Activated T-cell treated with anti-CD3 and anti-CD28 coated beads for 4 hours (primary cell): ENCODE measurements at places on chromosomes 4 and X.
A peak's percentile ranks its signal among the peaks of the same experiment; 100 is the strongest.

DNA sequence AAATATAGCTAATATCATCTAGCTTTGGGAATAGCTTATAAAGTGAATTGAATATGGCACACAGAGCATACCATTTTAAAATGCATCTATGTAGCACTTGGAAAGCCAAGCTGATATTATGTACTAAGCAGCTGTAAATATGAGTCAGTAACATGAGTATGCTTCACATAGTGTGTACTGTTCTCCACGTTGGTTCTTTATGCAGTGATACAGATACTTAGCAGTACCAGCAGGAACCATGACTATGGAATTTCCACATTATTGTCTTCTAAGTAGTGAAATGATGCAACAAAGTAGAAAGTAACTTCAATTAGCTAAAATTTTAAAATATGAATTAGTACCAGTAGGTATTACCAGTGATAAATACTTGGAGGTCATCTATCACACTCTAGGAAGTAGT, 320.1 kb downstream of the BMPR1B start:
- no peak for DNase-seq

DNA sequence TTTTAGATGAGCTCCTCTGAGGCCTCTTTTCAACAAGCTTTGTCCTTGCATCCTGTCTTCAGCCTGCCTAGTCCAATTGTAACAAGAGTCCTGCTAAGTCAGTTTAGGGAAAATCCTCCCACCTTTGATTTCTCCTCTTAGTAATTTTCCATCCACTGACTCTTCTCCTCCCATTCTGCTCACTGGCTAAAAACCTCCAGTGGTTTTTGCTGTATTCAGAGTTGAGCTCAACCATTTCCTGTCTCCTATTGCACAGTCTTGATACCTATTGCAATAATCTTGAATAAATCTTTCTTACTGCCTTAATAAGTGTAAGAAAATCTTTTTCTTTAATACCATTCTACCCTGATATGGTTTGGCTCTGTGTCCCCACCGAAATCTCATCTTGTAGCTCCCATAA, 117.8 kb upstream of the ENPP6 start:
- DNase-seq: no peak

DNA sequence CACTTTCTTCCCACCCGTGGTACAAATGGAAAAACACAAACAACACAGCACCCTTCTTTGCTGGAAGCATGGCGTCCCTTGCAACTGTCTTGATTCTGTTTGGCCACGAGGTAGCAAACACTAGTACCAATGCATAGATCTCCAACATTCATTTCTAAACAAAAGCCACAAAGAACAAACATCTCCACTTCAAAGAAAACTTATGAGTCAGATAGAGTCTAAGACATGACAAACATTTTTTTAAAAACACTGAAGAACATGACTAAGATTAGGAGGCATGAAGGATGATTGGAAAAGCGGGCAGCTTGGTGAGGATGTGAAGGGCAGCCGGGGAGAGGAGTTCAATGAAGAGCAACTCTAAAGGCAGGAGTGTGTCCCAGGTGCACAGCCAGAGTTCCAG, 197.6 kb upstream of the FAM9B start:
- no peak for DNase-seq

GRCh38 chrX:3161681-3162080, 120.4 kb downstream of the ARSF start:
- DNase-seq: no peak

- peak; percentile 74 for DNase-seq
These were observed at the start of gene RADX for GRCh38 chrX:106611679-106612392. Gene RADX (plus strand): TSS chrX:106611978. CDS start chrX:106612081, 103 bp downstream.

GRCh38 chr4:36351082-36351666, 69.8 kb downstream of the DTHD1 start:
- peak; percentile 72 for DNase-seq

GRCh38 chr4:180542445-180543100, 1700.6 kb upstream of the TENM3 start:
- no peak for DNase-seq

- DNase-seq: no peak
These were observed 64.0 kb downstream of the POLR2B start for GRCh38 chr4:57042711-57043169.

GRCh38 chrX:111244235-111244750, 26.0 kb downstream of the CAPN6 start:
- no peak for DNase-seq
